NCI-H2081 treated with DMSO at 0.1 percent for 48 hours (cell line): ENCODE measurements at places on chromosomes 3 and 15.

- DNase-seq: peak; percentile 86
Observed at GRCh38 chr3:174439331-174440252, 419.5 kb upstream of the NAALADL2 start.

DNA sequence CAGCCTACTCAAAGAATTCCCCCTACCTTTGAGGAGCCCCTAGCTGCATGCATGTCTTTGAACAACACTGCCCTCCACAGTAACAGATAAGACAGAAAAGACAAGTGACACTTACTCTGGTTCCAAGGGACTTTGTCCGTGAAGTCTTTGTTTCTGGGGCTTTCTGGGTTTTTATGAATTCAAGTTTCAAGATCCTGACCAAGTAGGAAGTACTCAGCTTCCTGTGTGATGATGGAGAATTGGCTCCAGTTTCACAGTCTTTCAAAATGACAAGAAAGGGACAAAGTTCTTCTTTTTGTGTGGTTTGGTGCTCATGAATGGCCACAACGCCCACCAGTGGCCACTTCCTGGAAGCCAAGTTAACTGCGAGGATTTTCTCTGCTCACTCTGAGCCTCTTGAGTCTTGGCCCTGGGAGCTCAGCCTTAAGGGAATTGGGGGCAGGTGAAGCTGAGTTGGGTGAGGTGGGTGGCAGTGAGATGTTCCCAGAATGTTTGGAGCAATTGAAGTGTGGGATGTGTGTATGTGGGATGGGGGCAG lies at the start of gene CCR1:
CCR1 (minus strand) TSS at position 147 of the 538 bp plus-strand sequence. CDS start 4,000 bp downstream, outside the sequence.
- DNase-seq: no peak

DNA sequence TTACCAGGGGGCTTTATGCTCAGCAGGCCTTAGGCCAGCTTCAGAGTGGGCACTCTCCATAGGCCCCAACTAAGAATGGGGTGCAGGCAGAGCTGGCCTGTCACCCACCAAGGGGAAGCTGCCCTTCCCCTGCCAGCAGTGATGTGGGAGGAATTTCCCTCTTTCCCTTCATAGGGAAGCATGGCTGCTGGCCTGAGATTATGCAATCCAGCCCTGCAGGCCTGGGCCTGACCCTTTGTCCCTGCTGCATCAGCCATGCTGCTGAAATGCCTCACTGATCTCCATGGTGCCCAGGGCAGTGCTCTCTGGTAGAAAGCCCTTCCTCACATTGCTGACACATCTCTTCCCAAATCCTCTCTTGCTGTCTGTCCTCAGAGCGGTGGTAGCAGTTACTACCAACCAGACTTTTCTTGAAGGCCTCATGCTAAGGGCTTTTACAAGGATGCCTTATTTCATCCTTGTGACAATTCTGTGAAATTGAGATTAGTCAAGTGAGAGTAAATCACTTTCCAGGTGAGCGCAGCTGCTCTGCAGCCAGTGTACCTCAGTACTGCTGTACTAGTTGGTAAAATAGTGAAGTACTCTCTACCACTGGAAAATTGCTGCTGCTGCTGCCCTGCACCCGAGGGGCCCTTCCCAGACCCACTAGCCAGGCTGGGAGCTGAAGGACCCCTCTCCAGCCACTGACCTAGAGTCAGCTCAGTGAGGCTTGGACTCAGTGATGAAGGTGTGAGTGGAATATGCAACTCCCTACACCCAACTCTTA lies 33.8 kb downstream of the MRAS start:
- no peak for DNase-seq

GRCh38 chr3:127171320-127171719 lies 21.6 kb upstream of the PRR23E start:
- DNase-seq: no peak

- no peak for DNase-seq
Observed at GRCh38 chr3:142210608-142211007, 14.8 kb downstream of the GK5 start.

DNA sequence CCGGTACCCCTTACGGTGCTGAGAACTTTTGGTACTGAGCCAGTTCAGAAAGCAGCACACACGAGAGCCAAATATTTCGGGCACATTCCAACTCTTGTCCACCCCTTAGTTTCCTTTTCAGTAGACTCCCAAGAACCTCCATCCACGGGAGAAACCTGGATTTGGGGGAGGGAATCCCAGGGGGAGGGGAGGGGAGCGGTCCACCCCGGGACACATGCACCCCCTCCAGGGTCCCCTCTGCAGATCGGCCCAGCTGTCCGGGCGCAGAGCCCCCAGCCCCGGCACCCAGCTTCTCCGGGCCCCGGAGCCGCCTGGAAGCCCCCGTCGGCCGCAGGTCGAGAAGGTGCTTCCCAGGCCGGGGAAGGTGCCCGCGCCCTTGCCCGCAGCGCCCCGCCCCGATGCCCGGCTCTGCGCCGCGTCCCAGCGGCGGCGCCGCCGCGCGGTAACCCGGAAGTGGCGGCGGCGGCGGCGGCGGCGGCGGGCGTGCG lies 455 bp upstream of the ABHD17C start:
- no peak for DNase-seq

GRCh38 chr15:29129926-29130325 lies 139.7 kb downstream of the NSMCE3 start:
- DNase-seq: no peak

DNA sequence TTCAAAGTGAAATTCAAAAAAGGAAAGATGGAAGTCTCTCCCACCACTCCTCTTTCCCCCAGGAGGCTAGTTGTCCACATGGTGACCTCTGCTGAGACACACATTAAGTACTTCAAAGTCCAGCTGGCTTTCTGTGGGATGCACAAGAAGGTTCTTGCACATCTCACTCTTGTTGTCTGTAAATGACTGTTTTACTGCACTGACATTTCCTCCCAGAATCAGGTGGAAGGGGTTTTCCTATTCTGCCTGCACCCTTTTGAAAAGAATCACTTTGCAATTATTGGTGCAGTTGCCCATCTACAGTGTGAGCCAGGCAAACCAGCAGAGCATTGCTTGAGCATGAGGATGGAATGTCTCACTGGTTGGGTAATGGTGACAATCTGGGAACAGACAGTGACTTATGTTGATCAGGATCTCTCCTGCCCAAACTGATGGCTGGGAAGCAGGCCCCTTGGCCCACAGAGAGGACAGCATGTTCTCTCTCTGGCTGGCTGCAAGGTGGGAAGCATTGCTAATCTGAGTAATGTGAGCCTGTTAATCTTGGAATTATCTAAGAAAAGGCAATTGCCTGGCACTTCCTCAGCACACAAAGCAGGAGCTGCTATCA lies 347.7 kb upstream of the SATB1 start:
- no peak for DNase-seq

GRCh38 chr15:82858932-82859331 lies 49.5 kb downstream of the WHAMM start:
- DNase-seq: no peak

GRCh38 chr3:72738752-72739530 lies 109.3 kb downstream of the SHQ1 start:
- DNase-seq: no peak

DNA sequence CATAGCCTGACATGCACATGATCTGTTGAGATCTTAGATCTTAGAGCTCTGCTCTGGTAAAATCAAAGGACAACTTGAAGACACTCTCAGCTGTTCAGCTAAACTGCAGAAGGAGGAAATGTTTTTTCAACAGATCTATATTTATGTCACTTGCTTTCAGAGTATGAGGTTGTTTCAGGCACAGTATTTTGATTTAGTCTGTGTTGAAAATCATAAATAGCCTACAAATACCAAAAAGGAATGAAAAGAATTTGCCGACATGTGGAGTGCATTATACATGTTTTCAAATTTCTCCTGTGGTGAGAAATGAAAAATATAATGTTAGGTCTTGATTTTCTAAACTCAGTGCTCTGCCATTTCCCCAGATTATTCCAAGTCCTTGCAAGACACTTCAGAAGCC lies 1118.4 kb downstream of the TBL1XR1 start:
- DNase-seq: no peak

- DNase-seq: peak; percentile 42
Observed at GRCh38 chr3:161274691-161275298, 53.7 kb downstream of the NMD3 start.

DNA sequence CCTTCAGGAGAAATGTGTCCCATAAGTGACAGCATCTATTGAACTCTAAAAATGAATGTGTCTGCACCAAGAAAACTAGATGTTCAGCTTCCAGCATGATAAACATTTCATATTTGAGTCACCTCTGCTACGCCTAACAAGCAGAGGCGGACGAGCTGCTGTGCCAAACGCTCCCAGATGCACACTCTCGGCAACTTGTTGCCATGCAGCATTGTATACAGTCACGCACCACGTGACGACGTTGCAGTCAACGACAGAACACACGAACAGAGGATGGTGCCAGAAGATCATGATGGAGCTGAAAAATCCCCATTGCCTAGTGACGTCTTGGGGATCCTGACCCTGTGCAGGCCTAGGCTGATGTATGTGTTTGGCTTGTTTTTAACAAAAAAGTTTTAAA lies 137.5 kb downstream of the XXYLT1 start:
- DNase-seq: peak; percentile 60

DNA sequence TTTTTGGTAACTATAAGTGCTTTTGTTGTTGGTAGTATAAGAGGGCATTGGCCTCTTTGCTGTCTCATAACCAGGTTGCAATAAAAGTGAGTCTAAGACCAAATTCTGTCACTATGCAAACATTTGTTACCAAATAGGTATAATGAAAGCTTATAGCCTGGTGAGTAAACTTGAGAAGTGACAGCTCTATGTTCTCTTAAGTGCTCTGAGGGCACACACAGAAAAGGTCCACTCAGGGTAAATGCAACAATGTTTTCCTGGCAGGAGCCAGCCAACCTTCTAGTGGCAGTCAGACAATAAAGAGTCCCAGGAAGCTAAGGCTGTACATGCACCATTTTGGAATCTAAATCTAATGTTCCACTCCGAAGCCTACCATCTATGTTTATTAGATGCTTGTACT lies 262.1 kb upstream of the TGFBR2 start:
- DNase-seq: peak; percentile 85
